MM.1S (cell line): ENCODE measurements at places on chromosomes 7 and 10.

DNA sequence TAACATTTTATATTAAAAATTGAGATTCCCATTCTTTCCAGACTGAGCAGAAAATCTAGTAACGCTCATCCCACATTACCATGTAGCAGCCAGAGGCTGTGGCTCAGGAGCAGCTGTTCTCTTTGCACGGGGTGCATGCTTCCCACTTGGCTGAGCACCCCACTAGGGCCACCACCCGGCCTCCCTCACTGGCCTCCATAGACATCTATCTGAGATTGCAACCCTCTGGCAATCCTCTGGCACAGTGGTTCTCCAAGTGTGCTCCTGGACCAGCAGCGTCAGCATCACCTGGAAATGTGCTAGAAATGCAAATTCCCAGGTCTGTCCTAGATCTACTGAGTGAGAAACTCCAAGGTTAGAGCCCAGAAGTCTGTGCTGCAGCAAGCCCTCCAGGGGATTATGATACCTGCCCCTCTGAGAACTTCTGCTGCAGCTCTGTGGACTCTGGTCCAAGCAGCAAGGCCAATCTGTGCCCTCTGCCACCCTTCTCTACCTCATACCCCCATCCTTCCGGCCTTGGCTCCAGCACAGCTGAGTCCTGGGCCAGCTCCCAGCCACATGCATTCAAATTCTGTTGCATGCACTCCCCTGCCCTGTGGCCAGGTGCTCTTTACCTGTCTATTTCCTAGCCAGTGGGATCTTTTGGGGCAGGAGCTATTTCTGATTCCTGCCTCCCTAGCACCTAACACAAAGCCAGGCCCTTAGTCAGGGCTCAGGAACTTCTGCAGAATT is 301.5 kb downstream of the GRID1 start:
- no peak for DNase-seq

- DNase-seq: no peak
These were observed 178.5 kb downstream of the AMPH start for GRCh38 chr7:38452681-38453108.

DNA sequence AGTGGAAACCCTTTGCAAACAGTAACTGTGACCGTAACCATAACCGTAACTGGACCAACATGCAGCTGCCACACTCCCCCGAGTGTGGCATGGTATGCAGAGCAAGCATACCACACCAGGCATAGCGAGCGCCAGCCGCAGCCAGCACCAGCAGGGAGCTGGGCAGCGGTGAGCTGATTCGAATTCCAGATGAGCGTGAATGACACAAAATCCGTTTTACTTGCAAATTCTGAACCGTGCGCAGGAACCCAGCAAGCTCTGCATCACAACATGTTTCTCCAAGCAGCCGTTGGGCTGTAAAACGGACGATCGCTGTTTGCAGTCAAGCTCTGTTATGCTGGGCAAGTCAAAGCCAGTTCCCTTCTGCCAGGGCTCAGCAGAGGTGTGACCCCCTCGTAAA is 111.1 kb downstream of the OAT start:
- DNase-seq: no peak

GRCh38 chr7:28800150-28800549 is 158.0 kb downstream of the TRIL start:
- no peak for DNase-seq

- DNase-seq: peak; percentile 56
These were observed 509 bp downstream of the AHR start for GRCh38 chr7:17298840-17299482.

- DNase-seq: no peak
These were observed 69.4 kb upstream of the HECTD2 start for GRCh38 chr10:91340613-91341362.

DNA sequence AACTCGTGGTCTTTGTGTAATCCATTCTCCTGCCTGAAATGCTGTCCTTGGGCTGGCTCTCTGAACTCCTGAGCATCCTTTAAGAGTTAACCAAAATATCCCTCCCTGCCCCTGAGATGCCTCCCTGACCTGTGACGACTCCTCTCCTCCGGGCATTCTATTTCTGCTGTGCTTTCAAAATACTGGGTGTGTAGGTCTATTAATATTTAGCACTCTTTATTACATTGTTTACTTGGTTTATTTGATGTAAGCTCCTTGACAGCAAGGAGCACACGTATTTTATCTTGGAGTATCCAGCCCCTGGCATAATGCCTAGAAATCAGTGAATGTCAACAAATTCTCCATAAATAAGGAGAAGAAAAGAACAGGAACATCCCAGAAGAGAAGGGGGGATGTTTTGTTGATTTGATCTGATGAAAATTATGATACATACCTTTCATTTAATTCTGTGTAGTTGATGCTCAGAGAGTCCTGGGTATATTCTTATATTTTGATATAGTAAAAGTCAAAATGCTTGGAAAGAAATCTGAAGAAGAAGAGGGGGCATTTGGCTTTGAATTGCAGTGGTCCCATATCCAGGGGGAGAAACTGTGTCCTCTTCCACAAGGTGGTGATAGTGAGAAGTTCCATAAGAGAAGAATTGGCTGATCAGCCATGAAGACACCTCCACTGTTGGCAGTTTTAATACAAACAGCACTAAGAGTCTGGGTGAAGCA is 107.7 kb upstream of the MPP7 start:
- no peak for DNase-seq

- no peak for DNase-seq
These were observed 77.9 kb downstream of the NDUFB2 start for GRCh38 chr7:140774371-140774770.

DNA sequence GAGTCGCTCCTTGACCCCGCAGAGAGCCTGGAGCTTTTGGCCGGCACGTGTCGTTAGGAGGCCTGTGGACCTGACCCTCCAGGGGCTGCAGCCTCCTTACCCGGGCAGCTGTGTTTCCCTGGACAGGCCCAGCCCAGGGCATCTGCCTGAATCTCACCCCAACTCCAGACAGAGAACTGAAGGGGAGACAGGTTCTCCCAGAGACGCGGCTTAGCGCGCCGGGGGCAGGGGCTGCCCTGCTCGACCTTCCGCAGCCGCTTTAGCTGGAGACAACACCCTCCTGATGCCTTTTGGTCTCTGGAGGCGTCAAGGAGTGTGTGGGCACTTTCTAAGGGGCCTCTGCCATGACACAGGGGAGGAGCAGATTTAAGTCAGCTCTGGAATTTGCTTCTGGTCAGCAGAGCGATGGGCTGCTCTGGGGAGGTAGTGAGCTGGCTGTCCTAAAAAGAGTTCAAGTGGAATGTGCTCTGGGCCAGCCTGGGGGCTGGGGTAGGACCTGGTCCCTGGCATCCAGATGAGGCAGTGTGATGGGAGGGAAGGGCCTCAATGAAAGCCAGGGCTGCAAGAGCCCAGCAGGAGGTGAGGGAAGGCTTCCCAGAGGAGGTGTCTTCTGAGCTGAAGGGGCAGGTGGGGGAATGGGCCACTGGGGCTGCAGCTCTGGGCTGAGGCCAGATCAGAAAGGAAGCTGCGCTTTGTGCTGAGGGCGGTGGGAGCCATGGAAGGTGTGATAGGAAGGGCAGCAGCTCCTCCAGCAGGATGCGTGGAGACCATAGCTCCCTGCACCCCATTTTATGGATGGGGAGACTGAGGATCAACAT is 5.8 kb downstream of the GRIFIN start:
- no peak for DNase-seq

DNA sequence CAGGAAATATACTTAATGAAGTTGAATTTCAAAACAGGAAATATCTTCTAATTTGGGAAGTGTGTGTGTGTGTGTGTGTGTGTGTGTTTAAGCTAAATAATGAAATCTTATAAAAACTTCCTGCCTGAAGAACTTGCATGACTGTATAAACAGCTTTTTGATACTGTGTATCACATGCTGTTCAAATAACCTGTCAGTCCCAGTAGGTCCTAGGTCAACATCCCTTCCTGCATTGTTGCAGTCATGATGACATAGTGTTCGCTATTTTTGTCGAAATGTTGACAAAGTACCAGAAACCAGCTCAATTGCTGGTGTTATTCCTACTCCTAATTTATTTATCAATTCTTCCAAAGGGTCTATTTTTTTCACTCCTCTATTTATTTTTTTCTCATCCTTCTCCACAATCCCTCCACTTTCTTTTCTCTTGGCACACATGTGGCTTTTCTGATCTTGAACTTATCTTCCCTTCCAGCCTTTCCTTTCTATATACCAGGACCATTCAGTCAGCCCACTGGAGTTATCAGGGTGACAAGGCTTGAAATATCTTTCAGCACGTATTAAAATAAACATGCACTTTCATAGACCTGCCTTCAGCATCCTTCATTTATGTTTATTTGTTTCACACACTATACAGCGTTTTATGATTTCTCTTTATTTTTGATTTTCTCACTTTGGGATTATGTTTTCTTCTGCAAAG is 115.8 kb downstream of the PLXDC2 start:
- DNase-seq: no peak

DNA sequence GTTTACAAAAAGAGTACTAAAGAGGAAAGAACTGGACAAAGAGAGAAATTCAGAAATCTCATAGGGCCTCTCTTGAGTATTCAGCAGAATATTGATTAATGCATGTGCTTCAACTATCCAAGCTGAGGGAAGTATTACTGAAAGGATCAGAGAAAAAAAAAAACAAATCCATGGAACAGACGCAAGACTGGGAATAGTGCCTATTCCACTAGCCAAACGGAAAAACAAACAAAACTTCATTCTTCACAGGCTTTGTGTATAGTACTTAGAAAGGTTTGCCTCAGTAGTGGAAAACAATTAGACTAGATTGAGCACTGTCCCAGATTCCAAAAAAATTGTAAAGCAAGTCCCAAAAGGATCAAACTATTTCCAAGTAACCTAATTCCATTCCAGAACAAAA is 106.2 kb downstream of the TFEC start:
- no peak for DNase-seq

- peak; percentile 3 for DNase-seq
These were observed 15.1 kb upstream of the SH3PXD2A start for GRCh38 chr10:103870516-103870915.

GRCh38 chr7:936386-937054 is 18.0 kb downstream of the ADAP1 start:
- DNase-seq: no peak

GRCh38 chr7:112537822-112538387 is 57.1 kb downstream of the LSMEM1 start:
- peak; percentile 35 for DNase-seq

GRCh38 chr10:120480065-120480600 is 23.1 kb downstream of the PLPP4 start:
- DNase-seq: peak; percentile 29

GRCh38 chr7:148242294-148242821 is 348.2 kb upstream of the C7orf33 start:
- DNase-seq: peak; percentile 90

GRCh38 chr10:62647375-62648092 is 157.0 kb upstream of the ADO start:
- DNase-seq: no peak

DNA sequence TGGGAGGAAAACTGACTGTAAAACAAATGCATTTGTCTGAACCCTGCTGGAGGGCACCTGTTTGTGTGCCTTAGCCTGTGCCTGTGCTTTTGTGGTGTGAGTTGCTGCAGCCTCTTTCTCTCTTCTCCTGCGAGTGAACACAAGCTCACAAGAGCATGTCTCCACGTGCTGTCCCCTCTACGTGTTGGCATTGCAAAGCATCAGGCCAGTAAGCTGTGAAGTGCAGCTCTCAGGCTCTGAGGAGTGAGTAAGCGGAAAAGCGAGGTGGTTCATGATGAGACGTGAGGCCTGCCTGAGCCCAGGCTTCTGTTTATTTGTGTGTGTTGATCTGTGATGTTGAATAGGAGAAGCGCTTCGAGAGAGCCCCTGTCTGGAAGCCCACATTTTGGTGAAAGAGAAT is 85.6 kb upstream of the PDCD4 start:
- no peak for DNase-seq

GRCh38 chr7:1665549-1666316 is 4.3 kb upstream of the ELFN1 start:
- no peak for DNase-seq

DNA sequence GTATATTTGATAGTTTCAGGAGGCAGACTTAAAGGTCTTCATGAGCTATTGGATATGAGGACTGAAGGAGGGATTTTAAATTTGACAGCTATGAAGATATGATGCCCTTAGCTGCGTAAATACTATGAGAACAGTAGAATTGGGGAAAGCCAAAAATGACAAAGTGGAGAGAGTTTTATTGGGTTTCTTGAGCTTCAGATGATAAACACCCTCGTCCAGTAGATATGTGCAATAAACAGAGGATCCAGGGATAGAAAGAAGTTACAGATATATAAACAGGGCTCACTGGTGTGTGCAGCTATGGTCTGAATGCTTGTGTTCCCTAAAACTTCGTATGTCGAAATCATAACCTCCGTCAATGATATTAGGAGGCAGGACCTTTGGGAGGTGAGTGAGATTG is 131.3 kb downstream of the INHBA start:
- DNase-seq: no peak

DNA sequence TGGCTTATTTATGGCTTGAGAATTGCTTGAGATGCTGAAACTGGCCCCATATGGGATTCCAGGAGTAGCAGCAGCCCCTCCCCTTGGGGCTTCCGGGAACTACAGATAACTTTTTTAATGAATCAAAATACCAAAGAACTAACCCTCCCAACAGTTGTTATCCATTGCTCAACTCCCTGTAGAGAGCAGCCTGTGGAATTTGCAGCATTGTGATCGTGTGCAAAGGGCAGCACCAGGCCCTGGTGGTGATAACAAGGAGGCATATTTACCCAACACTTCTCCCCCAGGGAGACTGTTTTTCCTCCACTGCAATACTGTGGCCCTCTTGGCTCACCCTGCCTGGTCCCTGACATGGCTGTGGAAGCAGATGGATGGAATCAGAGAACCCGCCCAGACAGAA is 196.2 kb downstream of the PLXNA4 start:
- DNase-seq: no peak

GRCh38 chr7:24757353-24758275 is at the start of gene GSDME:
Gene GSDME (minus strand): TSS chr7:24757464. CDS start chr7:24749774, 7,690 bp downstream.
- peak; percentile 62 for DNase-seq

GRCh38 chr10:112546474-112546873 is 99.5 kb downstream of the VTI1A start:
- peak; percentile 27 for DNase-seq

- no peak for DNase-seq
These were observed 322.8 kb upstream of the GRM3 start for GRCh38 chr7:86320889-86321288.

DNA sequence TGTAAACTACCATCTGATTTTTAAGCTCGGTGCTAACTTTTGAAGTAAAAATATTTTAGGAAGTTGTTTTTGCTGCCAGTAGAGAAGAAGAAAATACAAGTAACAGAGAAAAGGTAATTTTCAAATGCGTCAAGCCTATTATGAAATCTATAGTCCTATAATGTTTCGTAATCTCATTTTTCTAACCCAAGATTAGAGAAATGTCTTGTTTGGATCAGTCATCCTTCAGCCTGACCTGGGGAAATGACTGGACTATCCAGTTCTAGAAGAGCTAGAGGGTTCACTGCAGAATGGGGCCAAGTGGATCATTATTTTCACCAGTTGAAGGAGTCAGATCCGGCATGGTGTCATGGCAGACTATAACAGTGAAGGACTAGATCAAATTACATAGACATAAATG is 62.7 kb upstream of the FGL2 start:
- no peak for DNase-seq

DNA sequence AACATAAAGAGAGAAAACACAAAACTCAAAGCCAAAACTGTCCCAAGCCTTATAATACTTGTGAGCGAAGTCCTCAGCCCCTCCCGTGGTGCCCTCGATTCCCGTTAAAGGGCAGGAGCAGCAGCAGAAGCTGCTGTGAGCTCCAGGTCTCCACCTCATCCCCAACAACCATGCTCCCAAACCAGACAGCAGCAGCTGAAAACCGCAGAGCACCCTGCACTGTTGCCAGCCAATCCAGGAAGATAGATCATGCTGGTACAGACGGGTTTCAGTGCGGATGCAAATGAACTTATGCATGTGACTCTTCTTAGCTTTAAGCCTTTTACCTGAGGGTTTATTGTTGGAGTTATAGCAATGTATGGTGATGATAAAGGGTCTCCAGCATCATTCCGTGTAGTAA is 97.9 kb downstream of the DNAJB6 start:
- DNase-seq: no peak
